ENCODE measurements at places on chromosomes 2 and 18.

DNA sequence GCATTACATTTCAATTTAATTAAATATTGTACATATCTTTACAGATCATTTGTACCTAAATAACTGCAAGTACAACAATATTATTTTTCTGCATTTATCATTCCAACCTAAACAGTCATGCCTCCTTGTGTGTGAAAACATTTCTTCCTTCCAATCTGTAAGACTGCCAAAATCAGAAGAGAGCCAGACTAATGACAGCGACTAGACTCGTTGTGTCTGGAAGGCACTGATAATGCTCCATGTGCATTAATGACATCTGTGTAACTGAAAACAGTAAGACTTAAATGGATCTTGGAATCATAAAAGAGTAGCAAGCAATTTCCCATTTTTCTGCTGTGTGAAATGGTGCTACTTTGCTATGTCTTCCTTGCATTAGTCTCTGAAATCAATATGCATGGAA lies 278.0 kb upstream of the DSEL start:
- DNase-seq: no peak

GRCh38 chr2:45006041-45006941 lies 3.0 kb downstream of the SIX2 start:
- no peak for DNase-seq

DNA sequence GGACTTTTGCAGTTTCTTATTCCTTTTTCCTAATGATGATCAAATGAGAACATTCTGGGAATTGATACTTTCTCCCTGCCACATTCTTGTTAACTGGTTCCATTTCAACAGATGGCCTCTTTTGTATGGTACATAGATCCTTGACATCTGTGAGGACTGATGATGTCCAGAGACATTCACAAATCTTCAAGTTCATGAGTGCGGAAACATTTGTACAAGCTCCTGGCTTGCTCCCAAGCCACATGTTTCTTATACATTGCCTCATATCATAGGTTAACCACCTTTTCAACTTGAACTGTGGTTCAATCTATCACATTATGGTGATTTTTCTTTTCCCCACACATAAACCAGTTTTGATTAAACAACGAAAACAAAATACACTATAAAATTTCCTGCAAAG lies 267.3 kb downstream of the CLIP4 start:
- no peak for DNase-seq

DNA sequence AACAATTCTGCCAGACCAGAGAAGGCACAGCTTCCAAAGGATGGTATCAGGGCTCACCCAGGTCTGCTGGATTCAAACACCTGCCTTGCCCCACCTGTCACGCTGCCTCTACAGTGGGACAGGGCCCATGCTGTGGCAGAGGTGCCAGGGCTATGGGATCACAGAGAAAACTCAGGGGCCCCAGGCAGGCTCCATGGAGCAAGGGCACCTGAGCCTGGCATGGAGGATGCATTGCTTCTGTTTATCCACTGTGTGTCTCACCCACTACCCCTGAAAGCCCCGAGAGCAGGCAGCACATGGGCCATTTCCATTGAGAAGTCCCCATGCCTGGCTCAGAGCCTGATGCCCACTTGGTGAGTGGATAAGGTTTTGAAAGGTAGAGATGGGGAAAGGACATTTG lies 76.0 kb downstream of the TNS1 start:
- DNase-seq: no peak

DNA sequence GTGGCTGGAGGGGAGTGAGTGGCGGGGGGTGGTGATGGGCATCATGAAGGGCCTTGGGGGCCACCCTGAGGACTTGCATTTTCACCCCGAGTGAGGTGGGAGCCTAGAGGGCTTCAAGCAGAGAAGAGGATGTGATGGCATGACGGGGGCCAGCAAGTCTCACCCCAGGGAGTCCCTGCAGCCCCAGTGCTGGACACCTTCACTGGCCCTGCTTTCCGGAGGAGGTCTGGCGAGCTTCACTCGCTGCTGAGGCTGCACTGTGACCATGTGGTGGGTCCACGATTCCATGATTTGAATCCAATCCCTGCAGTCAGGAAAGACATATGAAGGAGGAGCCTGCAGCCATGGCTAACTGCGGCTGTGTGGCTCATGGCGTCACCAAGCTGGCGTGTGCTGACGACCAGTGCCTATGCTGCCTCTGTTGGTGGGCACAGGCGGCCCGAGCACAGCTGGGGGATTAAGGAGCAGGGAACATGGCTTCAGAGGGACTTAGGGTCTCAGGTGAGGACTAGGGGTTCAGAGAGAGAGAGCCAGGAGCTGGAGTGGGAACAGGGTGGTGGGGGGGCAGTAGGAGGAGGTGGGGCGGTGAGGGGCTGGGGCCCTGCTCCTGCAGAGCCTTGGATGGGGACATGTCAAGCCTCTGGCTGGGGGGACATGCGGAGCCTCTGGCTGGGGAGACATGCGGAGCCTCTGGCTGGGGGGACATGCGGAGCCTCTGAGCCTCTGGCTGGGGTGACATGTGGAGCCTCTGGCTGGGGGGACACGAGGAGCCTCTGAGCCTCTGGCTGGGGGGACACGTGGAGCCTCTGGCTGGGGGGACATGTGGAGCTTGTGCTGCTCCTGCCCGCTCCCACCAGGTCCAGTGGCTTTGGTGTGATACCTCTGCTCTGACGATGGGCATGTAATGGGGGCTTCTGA lies 3.6 kb downstream of the ZAP70 start:
- no peak for DNase-seq

GRCh38 chr2:43729491-43730174 lies 44.2 kb upstream of the DYNC2LI1 start:
- no peak for DNase-seq

- no peak for DNase-seq
Observed at GRCh38 chr2:237121321-237121720, 35.6 kb downstream of the COPS8 start.

- DNase-seq: no peak
Observed at GRCh38 chr2:65130664-65131175, 814 bp upstream of the RAB1A start.

DNA sequence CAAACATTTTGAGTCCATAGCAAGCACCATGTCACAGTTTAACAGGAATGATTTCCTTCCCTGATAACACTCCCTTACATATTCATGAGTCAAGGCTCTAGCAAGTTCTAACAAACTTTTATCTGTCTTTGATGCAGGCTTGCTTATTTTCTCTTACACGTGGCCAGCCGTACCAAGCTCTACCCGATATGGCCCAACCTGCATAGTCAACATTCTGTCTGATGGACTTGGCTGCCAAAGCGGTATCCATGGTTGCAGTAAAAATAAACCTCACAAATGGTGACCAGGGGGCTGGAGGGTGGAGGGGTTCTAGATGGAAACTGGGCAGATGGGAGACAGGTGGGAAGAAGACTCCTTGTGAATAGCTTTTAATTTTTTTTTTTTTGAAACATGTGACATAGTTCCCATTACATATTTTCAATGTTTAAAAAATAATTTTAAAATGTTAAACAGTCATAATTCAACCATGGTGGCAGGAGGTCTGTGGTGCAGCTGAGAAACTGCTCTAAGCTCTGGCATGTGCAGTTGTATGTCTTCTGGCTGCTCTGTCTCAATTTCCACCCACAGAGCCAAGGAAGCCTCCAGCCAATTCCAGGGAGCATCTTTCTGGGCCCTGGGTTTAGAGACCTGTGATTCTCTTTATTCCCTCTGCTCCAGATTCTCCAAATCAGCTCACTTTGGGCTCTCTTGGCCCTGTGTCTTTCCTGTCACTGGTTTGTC lies 20.7 kb upstream of the CXCR1 start:
- DNase-seq: no peak

GRCh38 chr2:118774458-118775133 lies 72.9 kb downstream of the EN1 start:
- DNase-seq: no peak

GRCh38 chr18:10330428-10330827 lies 124.0 kb upstream of the APCDD1 start:
- no peak for DNase-seq

GRCh38 chr2:10252224-10252623 lies 50.5 kb upstream of the HPCAL1 start:
- DNase-seq: no peak

DNA sequence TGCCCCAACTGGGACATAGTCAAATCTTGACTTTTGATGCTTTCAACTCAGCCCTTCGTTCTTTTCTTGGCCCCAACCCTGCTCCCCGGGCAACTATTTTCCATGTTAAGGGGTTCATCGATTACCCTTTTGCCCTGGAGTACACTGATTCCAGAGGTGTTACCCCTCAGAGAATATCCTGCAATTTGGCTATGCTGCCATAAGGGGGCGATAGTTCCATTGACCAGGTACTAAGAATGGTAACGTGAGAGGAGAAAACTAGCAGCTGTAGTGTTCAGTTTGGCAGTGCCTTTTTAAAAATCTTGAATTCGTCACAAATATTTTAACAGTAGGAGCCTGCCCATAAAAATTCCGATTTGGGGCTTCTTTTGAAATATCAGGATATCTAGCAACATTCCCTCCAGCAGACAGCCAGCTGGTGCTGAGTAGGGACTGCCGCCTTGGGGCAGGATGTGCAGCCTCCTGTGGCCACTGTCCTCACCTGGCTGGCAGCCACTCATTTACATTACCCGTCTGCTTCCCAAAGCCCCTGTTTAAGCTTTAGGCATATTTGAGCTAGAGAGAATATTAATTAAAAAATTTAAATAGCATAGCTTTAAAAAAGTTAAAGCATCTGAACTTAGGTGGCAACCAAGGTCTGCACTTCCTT lies 146.3 kb upstream of the SKOR2 start:
- no peak for DNase-seq

DNA sequence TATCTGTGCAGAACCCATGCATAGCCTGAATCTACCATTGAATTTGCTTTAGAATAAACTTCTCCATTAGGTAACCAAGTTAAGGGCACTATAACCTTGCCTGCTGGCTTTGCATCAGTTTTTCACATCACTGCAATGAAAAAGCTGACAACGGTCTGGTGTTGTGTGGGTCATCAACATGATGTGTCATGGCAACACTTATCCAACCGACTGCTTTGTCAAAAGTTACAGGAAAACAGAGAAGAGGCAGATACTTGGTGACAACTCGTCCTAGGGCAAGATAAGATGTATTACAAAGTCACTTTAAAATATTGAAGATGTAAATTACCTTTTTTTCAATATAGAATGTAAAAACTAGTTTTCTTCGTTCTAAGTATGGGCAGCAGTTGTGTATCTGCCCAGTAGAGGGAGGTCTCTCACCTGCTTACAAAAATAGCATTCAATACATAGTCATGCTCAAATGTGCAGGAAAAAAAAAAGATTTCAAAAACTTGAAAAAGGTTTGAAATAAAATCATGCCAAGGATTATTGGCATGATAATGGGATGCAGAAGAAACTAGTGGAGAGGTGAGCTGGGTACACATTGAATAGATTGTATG lies 96.3 kb downstream of the EVA1A start:
- DNase-seq: no peak

- DNase-seq: no peak
Observed at GRCh38 chr18:23460285-23461273, 7.5 kb downstream of the RIOK3 start.

- DNase-seq: no peak
Observed at GRCh38 chr18:33330711-33331110, 109.8 kb downstream of the CCDC178 start.

- no peak for DNase-seq
Observed at GRCh38 chr2:147378403-147378802, 466.4 kb upstream of the ACVR2A start.

DNA sequence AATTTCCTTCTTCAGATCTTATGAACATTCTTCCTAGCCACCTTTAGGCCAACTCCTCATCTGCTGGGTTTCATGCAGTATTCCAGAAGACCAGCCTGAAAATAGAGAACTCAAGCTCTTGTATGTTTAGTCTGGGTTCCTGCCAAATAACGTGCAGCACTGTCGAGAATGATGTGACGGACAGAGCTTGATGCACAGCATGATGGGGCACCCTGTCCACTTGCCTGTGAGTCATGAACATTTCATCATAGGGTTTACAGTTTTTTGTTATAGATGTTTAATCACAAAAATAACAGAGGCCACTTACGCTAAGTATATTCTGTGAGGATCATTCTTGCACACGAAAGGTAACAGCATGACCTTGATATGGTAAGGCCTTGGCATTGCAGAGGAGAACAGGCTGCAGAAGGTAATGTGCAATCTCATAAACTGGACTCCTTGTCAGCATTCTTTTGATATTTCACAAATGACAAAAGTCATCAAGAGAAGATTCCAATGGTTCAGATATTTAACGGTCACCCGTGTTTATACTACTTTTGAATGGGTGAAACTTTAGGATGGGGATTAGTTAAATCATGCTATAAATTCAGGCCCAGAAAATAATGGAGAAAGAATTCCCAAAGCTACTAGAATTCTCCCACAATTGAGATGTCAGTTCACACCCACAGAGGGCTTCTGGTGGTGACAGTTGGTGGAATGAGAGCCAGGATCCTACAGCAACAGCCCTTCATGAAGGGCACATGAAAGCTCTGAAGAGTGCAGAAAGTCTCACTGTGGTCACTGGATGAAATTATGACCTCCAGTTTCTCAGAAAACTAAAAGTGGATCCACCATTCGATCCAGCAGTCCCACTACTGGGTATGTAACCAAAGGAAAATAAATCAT lies 396.1 kb upstream of the RAB12 start:
- no peak for DNase-seq

- DNase-seq: no peak
Observed at GRCh38 chr2:106797494-106797893, 88.5 kb downstream of the ST6GAL2 start.

Measured in stimulated activated CD4-positive, alpha-beta T cell treated with anti-CD3 and anti-CD28 coated beads, TNF-alpha, amount 100 ng/mL, for 1 hour (primary cell).